ENCODE measurements at places on chromosomes 1 and 21.

- DNase-seq: no peak
These were observed 264.4 kb downstream of the PTPRC start for GRCh38 chr1:198903203-198903602.

DNA sequence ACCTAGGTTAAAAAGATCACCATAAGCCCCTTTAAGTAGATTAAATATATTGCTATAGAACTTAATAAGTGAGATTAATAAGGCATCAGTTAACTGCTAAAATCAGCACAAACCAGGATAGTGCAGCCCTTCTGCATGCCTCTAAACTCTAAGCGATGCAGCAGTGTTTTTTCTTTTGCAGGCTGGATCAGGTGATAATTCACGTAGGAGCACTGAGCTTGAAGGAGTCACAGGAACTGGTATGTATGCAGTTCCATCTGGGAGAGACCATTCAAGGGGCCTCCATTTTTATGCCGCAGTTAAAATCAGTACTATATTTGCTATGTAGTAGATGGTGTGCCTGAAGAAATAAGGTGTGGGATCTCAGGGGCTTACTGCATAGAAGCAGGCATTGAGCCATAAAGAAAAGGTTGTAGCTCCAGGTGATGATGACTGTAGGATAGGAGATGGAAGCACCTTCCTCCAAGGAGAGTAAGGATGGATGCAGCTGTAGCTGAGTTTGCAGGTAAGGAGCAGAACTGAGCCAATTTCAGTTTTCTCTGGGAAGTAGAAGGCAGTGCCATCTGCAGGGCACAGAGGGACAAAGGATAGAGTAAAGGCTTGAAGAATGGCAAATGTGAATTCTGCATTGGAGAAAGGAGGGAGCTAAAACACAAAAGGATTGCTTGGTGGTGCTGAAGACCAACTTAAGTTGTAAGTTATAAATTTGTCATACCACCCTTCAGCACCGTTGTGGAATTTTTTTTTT lies 22.6 kb downstream of the NPL start:
- no peak for DNase-seq

GRCh38 chr1:113686891-113687618 lies 72.2 kb downstream of the PHTF1 start:
- no peak for DNase-seq

DNA sequence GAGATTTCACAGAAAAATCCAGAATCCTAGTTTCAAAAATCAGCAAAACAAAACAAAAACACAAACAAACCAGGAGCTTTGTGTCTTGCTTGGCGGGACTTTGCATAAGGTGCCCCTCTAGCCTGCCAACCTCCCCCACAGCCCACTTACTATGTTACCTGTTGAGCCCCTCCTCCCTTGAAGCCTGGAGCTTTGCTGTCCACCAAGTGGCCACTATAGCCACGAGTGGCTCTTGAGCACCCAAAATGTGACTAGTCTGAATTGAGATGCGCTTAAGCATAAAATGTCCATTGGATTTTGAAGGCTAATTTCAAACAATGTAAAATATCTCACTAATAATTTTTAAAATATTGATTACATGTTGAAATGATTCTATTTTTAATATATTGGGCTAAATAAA lies 12.2 kb downstream of the TFAP2E start:
- DNase-seq: no peak

DNA sequence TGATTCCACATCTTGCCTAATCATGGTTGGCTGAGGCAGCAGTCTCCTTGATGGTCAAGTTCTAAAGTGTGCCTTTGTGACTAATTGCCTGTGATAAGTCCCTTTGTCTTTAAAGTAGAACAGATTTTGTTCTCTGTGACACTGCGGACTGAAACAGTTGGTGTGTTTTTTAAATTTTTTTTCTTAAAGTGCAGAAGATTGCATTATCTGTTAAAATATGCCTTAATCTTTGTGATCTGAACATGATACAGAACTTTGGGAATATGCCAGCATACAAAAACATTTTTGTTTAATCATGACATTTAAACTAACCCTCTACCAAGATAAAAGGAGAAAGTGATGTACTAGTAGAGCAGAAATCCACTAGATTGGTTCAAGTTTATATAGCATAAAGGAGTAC lies 1260.6 kb upstream of the ADGRL2 start:
- no peak for DNase-seq
